Naive thymus-derived CD8-positive, alpha-beta T cell (primary cell): ENCODE measurements at places on chromosomes 11 and 22.

DNA sequence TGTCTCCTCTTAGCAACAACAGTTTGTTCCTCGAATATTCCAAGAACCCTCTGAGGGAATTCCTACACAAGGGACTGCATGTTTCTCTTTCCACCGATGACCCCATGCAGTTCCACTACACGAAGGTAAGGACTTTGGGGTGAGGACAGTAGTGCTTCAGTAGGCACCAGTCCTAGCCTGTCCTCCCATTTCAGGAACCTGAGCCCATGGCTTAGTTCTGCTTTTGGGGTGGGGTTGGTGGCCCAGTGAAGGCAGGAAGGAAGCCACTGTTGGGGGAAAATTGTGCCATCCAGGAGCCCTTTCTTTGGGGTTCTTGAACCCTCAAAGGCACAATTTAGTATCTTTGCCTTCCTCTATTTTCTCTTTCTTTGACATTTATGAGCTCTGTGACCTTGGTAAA is 38.2 kb downstream of the RNF141 start:
- no peak for DNase-seq

DNA sequence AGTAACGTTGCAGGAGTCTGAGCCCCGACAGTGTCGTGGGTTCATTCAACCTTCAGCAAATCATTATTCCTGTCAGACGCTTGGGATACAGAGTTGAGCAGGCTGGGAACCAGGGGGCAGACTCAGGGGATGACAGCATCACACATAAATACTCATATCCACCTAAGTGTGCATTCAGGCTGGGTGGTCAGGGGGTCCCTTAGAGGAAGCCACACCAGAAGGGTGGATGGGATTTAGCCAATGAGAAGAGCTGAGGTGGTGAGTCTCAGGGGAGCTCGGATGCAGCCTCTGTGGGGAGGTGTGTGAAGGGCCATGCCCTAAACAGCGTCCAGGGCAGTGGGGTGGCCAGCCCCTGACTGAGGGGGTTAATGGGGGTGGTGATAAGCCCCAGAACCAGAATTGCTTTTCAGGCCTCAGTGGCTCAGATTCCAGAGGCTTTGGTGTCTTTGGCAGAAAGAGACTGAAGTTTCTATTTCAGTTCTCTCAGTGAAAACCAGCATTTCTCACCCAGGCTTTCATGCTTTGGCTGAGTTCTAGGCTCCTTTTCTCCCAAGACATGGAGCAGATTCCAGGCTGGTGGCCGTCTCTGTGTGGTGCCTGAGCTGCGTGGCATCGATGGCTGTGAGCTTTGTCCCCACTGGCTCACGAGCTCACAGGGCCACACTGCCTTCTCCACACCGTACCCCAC is 83.9 kb upstream of the CLDN5 start:
- no peak for DNase-seq

DNA sequence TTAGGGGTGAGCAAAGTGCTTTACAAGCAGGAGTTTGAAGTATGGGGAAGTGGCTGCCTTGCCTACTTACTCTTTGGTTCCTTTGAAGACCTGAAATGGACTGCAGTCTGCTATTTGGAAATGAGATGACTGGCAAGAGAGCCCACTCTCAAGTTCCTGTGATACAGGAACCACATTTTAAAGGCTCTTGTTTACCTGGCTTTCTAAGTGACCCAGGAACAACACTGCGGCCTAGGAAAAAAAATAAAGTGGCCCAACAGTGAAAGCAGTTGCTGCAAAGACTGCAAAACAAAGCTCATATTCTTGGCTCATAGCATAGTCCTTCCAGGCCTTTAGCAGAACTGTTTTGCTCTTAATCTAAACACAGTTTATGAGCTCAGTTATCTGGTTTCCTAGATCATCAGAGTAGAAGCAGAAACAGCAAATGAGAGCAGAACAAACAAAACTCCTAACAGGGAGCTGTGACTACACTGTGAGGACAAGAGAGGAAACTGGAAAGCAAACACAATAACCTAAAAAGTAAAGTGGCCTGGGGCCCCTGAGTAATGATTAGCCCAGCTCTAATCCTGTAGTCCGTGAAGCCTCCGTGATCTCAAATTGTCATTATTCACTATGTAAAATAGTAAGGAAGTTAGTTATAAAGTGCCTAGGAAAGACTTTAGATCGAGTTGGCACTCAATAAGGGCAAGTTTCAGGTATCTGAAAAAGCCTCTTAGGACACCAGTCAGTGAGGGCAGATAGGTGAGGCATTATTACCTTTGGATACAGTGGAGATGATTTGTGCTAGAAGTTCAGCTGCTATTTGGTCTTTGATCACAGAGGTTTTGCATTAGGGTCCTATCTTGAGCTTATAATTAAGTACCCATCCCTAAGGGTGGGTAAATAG is 11.5 kb downstream of the CCDC117 start:
- no peak for DNase-seq

- DNase-seq = no peak
These were observed 262.0 kb upstream of the PITPNB start for GRCh38 chr22:28180804-28181731.

DNA sequence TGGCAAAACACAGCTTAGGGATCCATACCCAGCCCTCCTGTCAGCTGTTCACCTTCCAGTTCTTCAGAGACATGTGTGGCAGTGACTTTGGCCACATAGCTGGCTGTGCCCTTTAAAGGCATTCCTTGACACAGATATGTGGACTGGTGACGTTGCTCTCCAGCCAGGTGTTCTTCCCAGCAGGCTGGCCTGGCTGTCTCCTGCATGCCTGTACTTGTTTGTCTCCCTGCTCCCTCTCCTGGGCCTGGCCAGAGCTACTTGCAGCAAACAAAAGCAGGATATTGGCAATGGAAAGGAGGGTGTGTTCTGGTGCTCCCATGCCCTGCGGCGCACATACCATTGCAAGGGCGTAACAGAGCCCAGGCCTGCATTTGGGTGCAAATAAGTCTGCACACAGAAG is 38.3 kb downstream of the PIK3IP1 start:
- no peak for DNase-seq

- no peak for DNase-seq
These were observed 1337.6 kb upstream of the TENM4 start for GRCh38 chr11:80778432-80778831.

- DNase-seq = no peak
These were observed 19.5 kb upstream of the TPH1 start for GRCh38 chr11:18065572-18065971.

DNA sequence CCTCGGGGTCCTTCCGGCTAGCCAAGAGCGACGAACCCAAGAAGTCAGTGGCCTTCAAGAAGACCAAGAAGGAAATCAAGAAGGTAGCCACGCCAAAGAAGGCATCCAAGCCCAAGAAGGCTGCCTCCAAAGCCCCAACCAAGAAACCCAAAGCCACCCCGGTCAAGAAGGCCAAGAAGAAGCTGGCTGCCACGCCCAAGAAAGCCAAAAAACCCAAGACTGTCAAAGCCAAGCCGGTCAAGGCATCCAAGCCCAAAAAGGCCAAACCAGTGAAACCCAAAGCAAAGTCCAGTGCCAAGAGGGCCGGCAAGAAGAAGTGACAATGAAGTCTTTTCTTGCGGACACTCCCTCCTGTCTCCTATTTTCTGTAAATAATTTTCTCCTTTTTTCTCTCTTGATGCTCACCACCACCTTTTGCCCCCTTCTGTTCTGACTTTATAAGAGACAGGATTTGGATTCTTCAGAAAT is 1.9 kb upstream of the GCAT start:
- DNase-seq = no peak

- no peak for DNase-seq
These were observed 21.0 kb downstream of the MAFF start for GRCh38 chr22:38222797-38223119.

- DNase-seq = no peak
These were observed 231.6 kb upstream of the UBASH3B start for GRCh38 chr11:122423886-122424285.

DNA sequence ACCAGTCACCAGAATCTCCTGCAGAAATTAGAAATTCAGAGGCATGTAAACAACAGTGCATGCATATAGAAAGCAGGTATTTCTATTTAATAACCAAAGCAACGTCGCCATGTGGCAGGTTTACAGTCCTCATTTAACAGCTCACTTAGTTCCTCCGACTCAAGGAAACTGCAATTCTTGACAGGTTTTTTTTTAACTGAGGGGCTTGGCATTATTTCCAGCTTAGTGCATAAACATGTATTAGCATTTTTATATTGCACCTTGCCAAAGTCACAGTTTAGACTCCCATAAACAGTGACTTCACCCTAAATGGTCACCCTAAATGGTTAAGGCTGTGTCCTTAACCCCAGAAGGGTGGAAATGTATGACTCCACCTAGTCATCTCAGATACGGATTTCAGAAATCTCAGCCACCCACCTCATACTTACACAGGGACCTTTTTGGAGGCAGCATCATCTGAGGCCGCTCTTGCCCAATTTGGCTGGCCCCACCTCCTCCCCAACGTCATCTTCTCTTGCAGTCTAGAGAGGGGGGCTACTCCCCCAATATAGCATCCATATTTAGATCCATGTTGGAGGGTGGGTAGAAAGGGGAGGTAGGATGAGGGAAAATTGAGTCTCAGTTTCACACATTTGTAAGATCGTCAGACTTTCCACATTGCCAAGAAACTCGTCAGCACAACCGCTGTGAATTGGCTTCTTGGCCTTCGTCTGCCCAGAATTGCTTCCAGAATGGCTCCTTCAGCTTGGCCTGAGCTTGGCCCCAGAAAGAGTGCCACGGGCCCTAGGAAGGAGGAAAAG is 31.8 kb upstream of the SLC35C1 start:
- DNase-seq = no peak

DNA sequence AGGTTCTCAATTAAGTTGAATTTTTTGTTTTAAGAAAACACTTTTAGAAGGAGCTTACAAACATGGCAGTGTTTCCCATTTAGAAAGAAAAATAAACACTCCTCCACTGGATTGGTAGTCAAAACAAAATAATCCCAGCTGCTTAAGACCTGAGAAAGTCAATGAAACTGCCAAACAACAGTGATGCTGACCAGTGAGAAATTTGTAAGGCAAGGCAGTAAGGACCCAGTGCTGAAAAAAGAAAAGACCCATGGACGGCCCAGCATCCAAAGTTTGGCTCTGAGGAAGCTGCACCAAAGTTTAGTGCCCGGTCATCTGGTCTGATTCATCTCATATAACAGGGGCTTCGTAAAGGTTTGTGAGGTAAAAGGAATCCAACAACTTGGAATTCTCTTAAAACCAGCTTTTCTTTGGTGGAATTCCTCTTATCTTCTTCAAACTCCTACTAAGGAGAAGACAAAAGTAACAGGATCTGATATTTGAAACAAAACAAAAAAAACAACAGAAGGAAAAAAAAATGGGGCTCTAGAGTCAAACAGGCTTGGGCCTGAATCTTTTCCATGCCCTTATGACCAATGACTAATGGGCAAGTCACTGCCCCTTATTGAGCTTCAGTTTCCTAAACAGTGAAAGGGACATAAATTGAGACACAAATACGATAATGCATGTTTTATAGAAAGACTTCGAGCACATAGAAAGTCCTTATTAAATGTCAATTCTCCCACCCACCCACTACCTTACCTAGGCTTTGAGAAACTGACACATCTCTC is 383.0 kb upstream of the NARS2 start:
- no peak for DNase-seq

DNA sequence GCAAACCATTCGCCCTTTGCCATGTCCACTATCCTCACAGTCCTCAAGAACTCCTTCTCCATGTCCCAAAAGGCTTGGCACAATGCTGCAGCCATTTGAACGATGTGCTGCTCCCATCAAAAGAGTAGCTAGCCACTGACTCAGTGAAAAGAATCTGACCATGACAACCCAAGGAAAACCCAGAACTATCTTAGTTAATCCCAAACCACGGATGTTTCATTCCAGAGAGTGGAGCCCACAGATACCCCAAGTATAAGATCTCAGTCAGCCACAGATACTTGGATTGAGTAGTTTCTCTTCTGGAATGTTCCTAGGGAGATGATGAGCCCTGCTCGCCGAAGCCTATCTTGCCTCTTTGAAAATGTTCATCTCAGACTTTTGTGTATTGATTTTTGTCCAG is 176.9 kb downstream of the NAV2 start:
- DNase-seq = no peak

GRCh38 chr11:35057926-35058668 is 80.9 kb upstream of the CD44 start:
- no peak for DNase-seq

DNA sequence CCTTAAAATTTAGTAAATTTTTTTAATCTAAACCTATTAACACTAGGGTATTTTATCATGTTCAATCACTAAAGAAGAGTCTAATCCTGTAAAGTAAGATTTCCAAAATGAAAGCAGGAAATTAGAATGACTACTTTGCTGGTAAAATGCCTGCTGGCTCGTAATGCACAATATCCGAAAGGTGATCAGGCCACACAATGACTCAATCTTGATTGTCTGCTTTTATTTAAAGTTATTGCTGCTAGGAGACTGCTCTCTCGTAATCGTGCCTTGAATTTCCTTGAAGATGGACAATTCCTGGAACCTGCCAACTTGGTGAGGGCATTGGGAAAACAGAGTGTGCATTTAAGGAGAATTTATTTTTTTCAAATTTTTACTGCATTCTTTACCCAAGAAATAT is 1786.5 kb upstream of the RAG2 start:
- no peak for DNase-seq

GRCh38 chr22:29348041-29348440 is 32.5 kb upstream of the RASL10A start:
- no peak for DNase-seq

- DNase-seq = no peak
These were observed at the start of gene PLEKHA7 for GRCh38 chr11:17014321-17014832. Gene PLEKHA7 (minus strand): TSS chr11:17014414. CDS start chr11:17014401, 13 bp downstream.

- DNase-seq = no peak
These were observed 62.0 kb upstream of the ARHGAP42 start for GRCh38 chr11:100625041-100625440.

GRCh38 chr22:40330615-40331014 is 15.7 kb upstream of the ADSL start:
- no peak for DNase-seq

DNA sequence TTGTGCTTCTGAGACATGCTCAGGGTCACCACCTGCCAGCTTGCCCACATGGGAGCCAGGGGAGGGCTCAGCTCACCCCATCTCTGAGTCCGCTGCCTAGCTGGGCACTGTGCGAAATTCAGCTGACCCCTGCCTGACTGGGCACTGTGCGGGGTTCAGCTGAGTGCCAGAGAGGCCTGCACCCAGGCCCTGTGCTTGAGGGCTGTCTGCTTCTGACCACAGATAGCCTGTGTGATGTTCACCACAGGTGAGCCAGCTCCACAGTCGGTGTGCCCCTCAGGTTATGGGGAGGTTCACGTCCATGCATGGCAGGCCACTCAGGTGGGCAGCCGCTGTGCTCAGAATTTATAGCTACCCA is 84.5 kb upstream of the SUSD2 start:
- no peak for DNase-seq

DNA sequence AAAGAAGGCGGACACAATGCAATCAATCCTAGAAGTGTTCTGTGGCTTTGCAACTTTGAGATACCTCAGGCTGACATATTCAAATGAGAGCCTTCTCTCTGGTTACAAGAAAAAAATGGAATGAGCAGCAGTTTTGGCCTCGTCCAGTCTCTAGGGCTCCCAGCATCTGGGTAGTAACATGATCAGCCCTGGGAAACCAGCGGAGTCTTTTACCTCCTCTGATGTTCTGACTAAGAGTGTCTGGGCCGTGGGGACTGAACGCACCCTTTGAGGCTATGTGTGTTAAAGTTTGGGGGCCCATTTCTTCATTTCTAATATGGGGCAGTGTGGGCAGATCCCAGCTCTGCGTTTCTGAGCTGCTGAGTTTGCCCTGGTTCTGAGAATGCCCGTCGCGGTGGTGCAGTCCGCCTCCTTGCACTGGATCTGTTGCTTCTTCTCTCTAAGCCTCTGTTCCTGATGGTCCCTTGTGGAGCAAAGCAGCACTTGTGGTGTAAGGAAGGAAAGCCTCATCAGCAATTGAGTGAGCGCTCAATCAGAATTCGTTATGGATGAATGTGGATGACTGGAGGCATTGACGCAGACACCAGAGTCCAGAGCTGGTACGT is 8.1 kb downstream of the PARVB start:
- no peak for DNase-seq
